Caki2 (cell line): ENCODE measurements at places on chromosomes 5 and 9. TPM values are rescaled to one million over a fixed set of nuclear protein-coding genes. Genes with fewer than 3 reads are reported as not detected.
A peak's percentile ranks its signal among the peaks of the same experiment; 100 is the strongest.

GRCh38 chr9:126938327-126938726, 23.7 kb downstream of the RALGPS1 start:
- no peak for DNase-seq

- no peak for DNase-seq
These were observed 62.8 kb downstream of the INSYN2B start for GRCh38 chr5:169917500-169917899.

DNA sequence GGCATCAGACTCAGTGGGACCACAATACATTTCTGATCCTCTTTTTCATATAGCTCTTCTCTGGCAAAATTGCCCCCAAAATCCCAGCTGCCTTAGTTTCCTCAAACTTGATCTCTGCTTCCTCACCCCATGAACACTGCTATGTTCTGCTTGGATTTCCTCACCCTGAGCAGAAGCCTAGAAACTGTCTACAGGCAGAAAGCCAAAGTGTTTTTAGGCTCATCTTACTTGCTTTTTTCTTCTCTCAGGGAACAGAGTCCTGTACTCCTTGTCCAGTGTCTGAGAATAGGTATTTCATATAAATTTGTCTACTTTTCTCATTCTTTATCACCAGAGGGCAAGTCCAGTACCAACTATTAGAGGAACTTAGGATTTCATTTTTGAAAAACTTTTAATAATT, 21.5 kb upstream of the UBAP1 start:
- no peak for DNase-seq

DNA sequence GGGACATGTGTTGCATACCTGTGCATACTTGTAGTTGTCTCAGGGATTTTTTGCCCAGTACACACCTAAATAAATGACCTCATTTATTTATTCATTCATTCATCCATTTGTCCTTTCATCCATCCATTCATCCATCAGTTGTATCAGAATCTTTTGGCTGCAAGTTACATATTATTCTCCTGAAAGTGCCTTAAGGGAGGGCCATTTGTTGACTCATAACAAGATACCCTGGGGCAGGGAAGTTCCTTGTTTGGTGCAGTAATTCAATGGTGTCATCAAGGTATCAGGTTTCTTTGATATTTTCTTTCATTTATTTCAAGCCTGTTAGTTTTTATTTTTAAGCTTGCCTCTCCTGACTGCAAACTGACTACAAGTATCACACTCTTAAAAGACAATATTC, 597.9 kb upstream of the TLE4 start:
- peak; percentile 56 for DNase-seq

- DNase-seq, result no peak
These were observed 567.3 kb upstream of the KLF4 start for GRCh38 chr9:108056805-108057386.

DNA sequence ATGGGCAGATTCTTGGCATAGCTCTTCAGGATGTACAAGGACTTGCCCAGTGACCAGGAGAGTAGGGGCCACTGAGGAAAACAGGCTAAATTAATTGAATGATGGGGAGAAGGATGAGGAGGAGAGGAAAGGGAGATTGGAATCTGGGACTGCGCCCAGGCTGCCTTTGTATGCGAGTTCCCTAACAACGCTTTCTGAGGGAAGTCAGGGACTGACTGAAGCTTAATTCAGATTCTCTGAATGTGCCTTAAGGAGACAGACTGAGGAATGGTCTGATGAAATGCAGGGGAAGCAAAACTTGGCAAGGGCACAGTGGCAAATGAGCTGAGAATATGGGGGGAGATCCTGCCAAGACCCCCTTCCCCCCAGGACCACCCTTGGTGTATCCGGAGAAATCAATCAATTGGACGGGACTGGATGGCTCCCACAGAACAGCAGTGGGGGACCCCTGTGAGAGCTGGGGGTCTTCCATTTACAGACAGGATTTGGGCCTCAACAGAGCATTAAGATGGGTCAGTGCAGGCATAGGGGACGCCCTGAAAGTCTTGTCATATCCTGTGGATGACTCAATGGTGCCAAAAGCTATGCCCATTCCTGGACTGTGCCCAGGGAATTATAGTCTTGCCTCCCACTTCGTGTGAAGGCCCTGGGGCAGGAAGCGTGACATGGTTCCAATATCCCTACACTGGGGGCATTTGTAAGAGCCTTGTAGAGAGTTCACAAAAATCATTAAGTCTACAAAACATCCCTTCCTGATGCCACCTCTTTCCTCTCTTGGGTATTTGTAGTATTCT, 215.5 kb upstream of the TNC start:
- DNase-seq, result no peak

DNA sequence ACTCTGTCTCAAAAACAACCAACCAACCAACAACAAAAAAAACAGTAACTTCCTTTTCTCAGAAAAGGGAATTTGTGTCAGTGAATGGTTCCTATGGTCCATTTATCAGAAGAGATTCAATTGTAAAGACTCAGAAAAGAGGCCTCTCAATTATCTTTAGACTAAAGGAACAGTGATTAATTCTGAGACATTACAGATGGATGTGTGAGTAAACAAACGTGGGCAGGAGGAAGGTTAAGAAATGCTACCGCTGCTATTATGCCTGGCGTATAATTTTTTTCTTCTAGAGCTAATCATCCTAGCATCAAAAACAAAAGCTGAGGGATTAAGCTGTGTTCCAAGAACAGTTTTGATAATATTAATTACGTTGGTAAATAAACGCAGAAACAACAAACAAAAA, 52.9 kb upstream of the JMY start:
- no peak for DNase-seq

- DNase-seq, result no peak
These were observed 254.3 kb downstream of the CDH12 start for GRCh38 chr5:22598796-22599195.

GRCh38 chr9:104776797-104777196, 12.9 kb downstream of the NIPSNAP3B start:
- DNase-seq, result no peak

SLC6A18 gene
- not detected in 2 replicates for total RNA-seq

PCDHGC3 gene
- 15.4 and 27.2 TPM in 2 replicates for total RNA-seq

PCDHGC5 gene
- total RNA-seq, result not detected in 2 replicates

SHB gene
- total RNA-seq, result 32.0 and 33.6 TPM in 2 replicates

DRD1 gene
- not detected in 2 replicates for total RNA-seq

CCDC171 gene
- 0.14 and 0.47 TPM in 2 replicates for total RNA-seq
